ENCODE measurements at places on chromosomes 11 and 22. TPM values are rescaled to one million over a fixed set of nuclear protein-coding genes. Genes with fewer than 3 reads are reported as not detected.

Gene RASD2
- total RNA-seq, result 0.67 TPM

DNA sequence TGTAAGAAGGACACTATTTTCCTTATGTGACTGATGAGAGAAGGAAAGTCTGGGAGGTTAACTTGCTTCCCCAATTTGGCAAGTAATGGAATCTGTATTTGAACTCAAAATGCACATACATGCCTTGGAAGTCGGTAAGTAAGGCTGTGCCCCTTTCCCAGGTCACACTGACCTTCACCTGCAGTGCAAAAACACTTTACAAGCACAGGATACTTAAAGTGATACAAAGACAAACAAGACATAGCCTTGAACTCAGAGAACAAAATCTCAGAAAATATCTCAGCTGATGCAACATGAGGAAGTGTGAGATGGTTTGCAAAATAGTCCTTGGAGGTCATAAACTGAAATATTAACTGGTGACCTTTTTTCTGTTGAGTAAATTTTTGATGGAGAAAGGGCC lies 251.1 kb downstream of the RAB38 start:
- no peak overlapping the region for H3K4me3 ChIP-seq
- no peaks in the 10 kb centered on the region for H3K27me3 ChIP-seq
- no peaks in the 10 kb centered on the region for H3K36me3 ChIP-seq
- no peak overlapping the region for H3K27ac ChIP-seq
- H3K4me1 ChIP-seq, result no peaks in the 10 kb centered on the region

DNA sequence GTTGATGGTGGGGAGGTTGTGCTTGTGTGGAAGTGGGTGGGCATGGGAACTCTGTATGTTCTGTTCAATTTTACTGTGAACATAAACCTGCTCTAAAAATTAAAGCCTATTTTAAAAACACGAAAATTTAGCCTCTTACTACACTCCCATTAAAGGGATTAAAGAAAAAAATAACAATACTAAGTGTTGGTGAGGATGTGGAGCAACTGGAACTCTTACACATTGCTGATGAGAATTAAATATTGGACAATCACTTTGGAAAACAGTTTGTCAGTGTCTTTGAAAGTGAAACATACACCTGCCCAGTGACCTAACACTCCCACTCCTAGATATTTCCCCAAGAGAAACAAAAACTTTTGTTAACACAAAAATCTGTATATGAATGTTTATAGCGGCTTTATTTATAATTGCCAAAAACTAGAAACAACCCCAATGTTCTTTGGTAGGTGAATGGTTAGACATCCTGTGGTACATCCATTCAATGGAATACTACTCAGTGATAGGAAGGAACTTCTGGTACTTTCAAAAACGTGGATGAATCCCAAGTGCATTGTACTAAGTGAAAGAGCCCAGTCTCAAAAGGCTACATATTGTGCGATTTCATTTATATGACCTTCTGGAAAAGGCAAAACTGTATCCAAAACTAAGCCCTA lies 23.5 kb downstream of the LRRC32 start:
- H3K4me1 ChIP-seq, result no peaks in the 10 kb centered on the region
- H3K4me3 ChIP-seq, result no peak overlapping the region
- H3K27me3 ChIP-seq, result peaks cover 58% of the 10 kb centered on the region

DNA sequence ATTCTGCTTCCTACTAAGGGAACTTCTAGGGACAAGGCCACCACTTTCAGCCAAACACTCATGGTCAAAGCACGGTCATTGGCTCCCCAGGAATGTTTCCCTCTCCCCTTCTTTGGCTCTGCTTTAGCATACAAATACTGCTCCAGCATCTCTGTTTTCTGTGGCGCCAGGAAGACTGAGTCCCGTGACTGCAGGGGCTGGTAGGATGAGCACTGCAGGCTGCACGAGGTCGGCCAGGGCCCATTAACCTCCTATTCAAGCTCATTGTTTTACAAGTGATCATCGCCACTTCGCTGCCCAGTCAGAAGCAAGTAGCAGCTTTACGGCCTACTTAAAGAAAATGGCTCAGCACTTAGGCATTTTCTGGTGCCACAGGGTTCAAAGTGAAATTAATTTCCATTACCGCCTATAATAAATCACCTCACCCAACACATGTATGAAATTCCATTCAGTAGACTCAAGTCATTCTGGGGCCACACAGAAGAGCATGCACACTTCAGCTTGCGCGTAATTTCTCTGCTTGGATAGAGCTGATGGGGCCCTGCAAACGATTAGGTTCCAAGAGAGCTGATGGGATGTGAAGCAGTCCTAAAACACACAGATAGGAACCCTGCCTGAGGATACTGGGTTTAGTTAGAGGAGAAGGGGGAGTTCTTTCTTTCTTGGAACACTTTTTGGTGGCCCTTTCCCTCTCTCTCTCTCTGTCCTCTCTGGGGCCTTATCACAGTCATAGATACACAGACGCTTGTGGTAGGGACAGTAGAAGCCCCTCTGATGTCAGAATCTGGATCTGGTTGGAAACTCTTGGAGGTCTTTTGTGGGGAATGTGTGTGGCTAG lies 173.7 kb downstream of the KIF18A start:
- H3K27ac ChIP-seq, result no peak overlapping the region
- no peaks in the 10 kb centered on the region for H3K36me3 ChIP-seq
- DNase-seq, result no peak
- peaks cover 5% of the 10 kb centered on the region for H3K27me3 ChIP-seq
- H3K4me3 ChIP-seq, result no peak overlapping the region
- H3K4me1 ChIP-seq, result no peaks in the 10 kb centered on the region

Gene CDON
- 2.0 TPM for total RNA-seq

All from T-helper 17 cell (primary cell).